Amygdala (tissue), 56 donors: ENCODE measurements at places on chromosomes 5 and 9.

GRCh38 chr5:54415896-54416601 is 39.5 kb upstream of the HSPB3 start:
- no peak for DNase-seq

DNA sequence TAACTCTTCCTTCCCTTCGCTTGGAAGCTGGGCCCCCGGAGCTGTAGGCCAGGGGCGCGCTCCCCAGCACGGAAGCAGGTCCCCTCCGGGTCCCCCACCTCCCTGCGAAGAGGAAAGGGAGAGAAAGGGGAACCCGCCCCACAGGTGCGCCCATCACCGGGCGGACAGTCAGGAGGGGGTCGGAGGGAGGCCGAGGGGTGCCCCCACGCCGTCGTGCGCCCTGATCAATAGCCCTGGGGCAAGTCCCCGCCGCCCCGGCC is 793 bp downstream of the AGPAT2 start:
- DNase-seq, result no peak

DNA sequence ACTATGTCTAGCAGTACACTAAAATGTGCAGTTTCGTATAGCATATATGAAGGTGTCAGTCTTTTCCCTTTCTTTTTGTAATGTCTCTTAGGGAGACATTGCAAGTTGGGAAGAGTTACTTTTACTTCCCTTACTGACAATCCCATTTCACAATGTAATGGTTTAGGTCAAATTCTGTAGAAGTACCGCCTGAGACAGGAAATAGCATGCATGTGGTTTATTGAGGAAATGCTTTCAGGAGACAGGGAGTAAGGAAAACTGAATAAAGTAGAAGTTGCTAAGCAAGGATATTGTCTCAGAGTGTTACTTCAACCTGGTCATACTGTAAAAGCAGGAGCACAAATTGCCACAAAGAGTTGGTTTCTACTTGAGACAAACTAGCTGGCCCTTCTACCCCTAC is 32.1 kb upstream of the MSANTD3 start:
- no peak for DNase-seq

DNA sequence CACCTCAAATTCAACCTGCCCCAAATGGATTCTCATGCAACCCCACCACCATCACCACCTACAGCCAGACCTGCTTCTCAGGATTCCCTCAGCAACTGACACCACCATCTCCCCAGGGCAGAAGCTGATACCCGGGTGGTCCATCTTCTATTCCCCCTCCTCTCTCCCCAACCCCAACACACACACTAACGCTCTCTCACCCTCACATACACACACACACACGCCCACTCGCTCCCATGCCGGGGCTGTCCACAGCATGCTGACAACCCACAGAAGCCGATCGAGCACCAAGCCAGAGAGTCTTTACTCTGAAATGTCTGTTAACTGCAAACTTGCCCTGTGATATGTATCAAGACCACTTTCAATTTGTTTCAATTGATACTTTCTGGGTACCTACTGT is 28.4 kb downstream of the B4GALT1 start:
- no peak for DNase-seq

GRCh38 chr5:140261403-140262171 is 41.3 kb downstream of the PFDN1 start:
- peak; percentile 58 for DNase-seq

- DNase-seq, result no peak
These were observed 3.8 kb upstream of the TOR4A start for GRCh38 chr9:137273611-137274320.

GRCh38 chr5:112308608-112309007 is 110.5 kb downstream of the EPB41L4A start:
- DNase-seq, result no peak

DNA sequence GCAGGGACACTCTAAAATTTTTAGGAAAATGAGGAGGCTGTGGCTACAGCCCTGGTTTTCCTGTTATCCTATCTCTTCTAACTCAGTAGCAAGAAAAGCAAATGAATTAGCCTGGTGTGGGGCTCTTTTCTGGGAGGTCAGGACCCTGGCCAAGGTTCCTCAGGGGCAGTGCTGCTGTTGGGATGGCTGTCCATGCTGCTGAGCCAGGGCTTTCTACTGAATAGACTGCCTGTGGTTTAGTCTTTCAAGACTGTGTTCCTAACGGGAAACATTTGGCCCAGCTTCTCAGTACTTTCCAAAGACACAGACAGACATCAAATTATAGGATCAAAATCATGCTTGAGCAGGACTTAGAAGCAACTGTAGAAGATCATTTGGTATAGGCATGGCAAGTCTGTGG is 18.1 kb downstream of the TNC start:
- DNase-seq, result no peak

DNA sequence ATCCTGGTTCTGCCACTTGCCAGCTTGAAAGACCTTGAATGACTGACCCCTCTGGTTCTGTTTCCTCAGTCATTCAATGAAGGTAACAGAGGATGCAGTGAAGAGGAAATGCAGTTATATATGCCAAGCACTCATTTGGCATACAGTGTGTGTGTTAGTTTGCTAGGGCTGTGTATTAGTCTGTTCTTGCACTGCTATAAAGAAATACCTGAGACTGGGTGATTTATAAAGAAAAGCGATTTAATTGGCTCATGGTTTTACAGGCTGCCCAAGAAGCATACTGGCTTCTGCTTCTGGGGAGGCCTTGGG is 8.6 kb upstream of the WHRN start:
- no peak for DNase-seq

- no peak for DNase-seq
These were observed 678 bp downstream of the SLC2A6 start for GRCh38 chr9:133477992-133478850.

DNA sequence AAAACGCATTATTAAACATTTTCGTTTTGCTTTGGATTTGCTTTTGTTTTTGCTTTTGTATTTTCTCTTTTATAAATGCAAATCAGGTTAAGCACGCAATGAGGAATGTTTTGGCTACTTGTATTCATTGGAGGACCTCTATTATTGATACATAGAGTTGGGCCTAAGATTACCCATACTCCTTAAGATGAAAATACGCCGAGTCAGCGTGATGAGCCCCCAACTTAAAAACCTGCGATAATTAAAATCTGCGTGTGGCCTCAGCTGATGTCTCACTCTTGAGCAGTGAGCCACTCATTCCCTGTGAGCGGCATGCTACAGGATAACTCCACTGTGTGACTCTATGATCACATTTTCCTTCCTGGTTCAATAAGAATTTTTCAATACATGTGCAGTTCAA is 518.3 kb downstream of the IRX1 start:
- DNase-seq, result no peak

GRCh38 chr5:97529354-97529985 is 346.4 kb upstream of the RIOK2 start:
- DNase-seq, result no peak

DNA sequence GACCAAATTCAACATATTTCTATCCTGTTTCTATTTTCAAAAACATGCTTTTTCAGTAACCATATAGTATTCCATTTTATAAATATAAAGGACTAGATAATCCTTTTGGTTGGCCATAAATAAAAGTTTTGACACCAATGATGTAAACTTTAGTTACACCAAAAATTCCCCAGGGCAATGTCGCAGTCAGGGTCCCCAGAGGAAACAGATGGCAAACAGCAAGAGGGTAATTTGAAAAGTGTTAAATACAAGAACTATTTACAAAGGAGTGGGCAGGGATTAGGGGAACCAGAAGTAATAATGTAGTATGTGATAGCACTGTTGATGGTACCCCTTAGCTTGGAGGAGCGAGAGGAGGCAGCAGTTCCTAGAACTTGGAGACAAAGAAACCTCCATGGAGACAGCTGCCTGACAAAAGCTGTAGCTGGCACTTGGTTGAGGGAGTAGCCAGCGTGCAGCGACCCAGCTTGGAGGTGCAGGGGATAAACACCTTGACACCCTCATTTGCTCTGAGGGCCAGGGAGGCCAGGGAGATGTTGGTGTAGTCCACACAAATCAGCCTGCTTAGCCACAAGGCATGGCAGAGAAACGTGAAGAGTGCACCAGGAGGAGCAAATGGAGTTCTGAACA is 18.3 kb upstream of the MSANTD3 start:
- no peak for DNase-seq
